ENCODE measurements at places on chromosomes 7 and 10.

DNA sequence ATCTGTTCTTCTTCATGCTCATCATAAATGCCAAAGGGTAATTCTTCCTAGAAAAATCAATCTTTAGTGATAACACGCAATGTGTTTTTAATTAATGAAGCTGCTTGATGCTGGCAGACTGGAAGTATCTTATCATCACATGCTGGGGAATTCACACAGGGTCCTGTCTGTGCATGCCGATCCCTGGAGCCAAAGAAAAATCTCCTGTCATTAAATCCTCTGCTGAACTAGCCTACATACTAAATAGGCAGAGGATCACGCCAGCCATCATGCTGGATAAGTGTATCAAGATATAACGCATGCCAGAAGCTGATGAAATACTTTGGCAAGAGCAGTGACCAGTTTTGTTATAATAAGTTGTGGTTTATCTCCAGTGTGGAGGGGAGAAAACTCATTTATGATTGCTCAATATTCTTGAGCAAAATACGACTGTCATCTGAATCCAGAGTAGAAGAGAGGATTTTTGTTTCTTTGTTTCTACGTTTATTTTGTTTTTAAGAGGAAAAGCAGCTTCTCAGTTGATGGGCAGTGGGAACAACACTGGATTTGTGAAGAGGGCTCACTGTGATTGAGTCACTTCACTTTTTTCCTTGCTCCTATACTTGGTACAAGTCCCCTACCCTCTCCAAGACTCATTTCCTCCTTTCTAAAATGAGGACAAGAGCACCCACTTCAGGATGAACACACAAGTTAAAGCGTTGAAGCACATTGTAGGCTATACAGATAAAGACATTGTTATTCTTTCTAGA is 649.1 kb downstream of the TNS3 start:
- peak overlapping the region; percentile 50 for H3K27ac ChIP-seq
- H3K36me3 ChIP-seq, result no peaks in the 10 kb centered on the region
- no peak overlapping the region for H3K4me3 ChIP-seq
- peak; percentile 96 for DNase-seq

- no peak overlapping the region for H3K27ac ChIP-seq
- H3K4me3 ChIP-seq, result no peak overlapping the region
- no peak for DNase-seq
- H3K36me3 ChIP-seq, result no peaks in the 10 kb centered on the region
- H3K27me3 ChIP-seq, result no peaks in the 10 kb centered on the region
- H3K4me1 ChIP-seq, result no peaks in the 10 kb centered on the region
Observed at GRCh38 chr10:17049195-17049594, 80.4 kb downstream of the CUBN start.

DNA sequence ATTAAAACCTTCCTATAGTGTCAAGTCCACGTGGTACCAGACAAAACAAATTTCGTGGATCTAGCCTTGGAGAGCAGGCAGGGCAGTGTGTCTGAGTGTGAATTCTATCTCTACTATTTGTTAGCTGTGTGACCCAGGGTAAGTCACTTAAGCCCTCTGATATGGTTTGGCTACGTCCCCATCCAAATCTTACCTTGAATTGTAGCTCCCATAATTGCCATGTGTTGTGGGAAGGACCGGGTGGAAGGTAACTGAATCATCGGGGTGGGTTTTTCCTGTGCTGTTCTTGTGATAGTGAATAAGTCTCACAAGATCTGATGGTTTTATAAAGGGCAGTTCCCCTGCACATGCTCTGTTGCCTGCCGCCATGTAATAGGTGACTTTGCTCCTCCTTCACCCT is 2.8 kb upstream of the NPFFR1 start:
- H3K27me3 ChIP-seq, result peaks cover 52% of the 10 kb centered on the region
- no peak overlapping the region for H3K4me3 ChIP-seq
- no peak for DNase-seq
- no peak overlapping the region for H3K27ac ChIP-seq
- H3K4me1 ChIP-seq, result peaks cover 16% of the 10 kb centered on the region
- H3K36me3 ChIP-seq, result no peaks in the 10 kb centered on the region

DNA sequence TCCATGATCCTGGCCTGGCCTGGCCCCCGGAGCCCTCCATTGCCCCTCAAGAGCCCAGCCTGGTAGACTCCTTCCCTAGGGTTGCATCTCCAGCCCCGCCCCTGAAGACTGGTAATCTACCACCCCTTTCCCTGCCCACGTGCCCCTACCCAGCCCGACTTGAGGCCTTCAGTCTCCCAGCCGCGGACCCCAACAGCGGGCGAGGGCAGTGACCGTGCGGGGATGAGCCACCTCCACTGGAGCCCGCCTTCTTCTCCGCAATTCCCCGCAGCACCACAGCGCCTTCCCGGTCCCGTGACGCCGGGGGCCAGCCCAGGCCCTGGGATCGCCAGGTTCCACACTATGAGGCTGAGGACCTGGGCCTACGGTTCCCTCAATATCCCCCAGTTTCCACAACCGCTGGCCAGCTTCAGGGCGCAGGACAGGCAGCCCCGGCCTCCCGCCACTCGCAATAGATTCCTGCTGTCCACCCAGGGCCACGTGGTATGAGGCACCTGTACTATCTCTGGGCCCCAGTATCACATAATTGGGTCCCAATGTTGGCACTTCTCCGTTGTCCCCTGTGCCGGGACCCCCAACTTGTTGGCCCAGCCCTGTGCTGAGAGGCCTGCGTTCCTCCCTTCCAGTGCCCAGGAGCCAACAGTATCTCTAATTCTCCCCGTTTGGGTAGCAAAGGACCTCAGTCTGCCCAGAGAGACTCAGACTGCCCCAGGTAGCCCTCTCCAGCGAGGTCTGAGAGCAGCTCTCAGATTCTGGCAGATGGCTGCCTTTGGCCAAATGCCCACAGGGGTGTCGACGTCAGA is 1.1 kb upstream of the GPRIN2 start:
- no peak overlapping the region for H3K4me3 ChIP-seq
- H3K27me3 ChIP-seq, result peaks cover 64% of the 10 kb centered on the region
- H3K27ac ChIP-seq, result no peak overlapping the region
- H3K36me3 ChIP-seq, result no peaks in the 10 kb centered on the region
- DNase-seq, result no peak

- H3K27me3 ChIP-seq, result no peaks in the 10 kb centered on the region
- H3K4me1 ChIP-seq, result peaks cover 9% of the 10 kb centered on the region
- H3K36me3 ChIP-seq, result peaks cover 11% of the 10 kb centered on the region
- peak within 1 kb of the TSS; percentile 33 for H3K27ac ChIP-seq
Observed at GRCh38 chr7:149460493-149461277, at the start of gene ZNF777. Gene ZNF777, minus strand, starts transcription at chr7:149461062. Its CDS starts 5,040 bp downstream, at chr7:149456022.

DNA sequence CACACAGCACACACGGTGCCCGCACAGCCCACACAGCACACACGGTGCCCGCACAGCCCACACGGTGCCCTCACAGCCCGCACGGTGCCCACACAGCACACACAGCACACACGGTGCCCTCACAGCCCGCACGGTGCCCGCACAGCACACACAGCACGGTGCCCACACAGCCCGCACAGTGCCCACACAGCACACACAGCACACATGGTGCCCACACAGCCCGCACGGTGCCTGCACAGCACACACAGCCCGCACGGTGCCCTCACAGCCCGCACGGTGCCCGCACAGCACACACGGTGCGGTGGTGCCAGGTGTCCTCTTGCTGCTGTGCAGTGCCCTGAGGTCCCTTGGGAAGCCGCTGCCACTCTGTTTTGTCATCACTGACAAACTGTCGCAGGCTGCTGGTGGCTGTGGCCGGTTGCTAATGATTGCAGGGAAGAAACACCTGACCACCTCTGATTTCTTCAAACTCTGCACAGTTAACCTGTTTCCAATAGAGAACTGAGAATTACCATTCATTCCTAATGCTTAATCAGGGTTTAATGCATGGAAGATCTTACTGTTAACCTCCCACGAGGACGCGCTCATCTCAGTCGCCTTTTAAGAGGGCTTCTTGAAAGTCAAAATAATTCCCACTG is 66.9 kb downstream of the GLRX3 start:
- no peak for DNase-seq
- no peak overlapping the region for H3K27ac ChIP-seq
- peaks cover 8% of the 10 kb centered on the region for H3K36me3 ChIP-seq
- no peaks in the 10 kb centered on the region for H3K27me3 ChIP-seq
- H3K4me1 ChIP-seq, result peaks cover 10% of the 10 kb centered on the region

DNA sequence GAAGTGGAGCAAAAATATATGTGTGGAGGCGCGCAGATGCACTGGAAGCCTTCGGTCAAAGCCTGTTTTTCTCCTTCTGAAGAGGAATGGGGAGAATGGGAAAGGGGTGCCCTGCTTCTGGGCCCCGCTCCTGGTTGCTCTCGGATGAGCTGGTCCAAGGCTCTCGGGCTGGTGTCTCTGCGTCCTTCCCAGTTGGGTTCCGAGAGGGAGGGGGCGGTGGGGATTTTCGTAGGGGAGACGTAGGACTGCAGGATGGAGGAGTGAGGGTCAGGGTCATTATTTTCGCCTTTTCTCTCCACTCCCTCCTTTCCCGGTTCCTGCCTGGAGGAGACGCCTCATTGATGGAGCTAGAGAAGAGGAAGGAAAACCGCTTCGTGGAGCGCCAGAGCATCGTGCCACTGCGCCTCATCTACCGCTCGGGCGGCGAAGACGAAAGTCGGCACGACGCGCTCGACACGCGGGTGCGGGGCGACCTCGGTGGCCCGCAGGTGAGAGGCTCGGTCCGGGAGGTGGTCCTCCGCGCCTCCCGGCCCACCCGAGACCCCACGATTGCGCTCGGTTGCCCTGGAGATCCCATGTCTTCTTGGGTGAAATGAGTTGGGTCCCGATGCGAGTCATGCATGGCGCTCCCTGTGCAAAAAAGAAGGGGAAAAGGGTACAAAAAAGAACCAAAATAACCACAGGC is 790 bp downstream of the ADAM22 start:
- no peak overlapping the region for H3K27ac ChIP-seq
- peak overlapping the region; percentile 57 for H3K4me3 ChIP-seq
- peak; percentile 42 for DNase-seq
- H3K27me3 ChIP-seq, result no peaks in the 10 kb centered on the region
- peaks cover 11% of the 10 kb centered on the region for H3K4me1 ChIP-seq

DNA sequence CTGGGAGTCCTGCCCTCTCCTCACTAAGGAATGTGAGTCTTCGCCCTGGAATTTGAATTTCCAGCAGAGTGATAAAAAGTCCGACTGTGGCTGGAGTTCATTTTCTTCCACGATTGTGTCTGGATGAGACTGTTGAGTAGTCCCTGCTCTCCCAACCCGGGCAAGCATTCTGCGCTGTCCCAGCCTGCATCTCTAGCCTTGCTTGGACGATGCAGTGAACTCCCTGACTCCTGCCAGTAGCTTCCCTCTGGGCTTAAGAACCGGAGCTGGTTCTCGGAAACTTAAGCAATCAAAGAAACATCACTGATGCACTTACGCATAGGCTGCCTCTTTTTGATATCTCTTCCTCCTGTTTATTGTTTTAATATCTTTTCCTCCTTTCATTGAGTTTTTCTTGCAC is 116.0 kb upstream of the FZD8 start:
- no peak for DNase-seq
- H3K27me3 ChIP-seq, result no peaks in the 10 kb centered on the region
- no peaks in the 10 kb centered on the region for H3K4me1 ChIP-seq
- no peak overlapping the region for H3K27ac ChIP-seq

- no peak for DNase-seq
- H3K36me3 ChIP-seq, result no peaks in the 10 kb centered on the region
- peaks cover 18% of the 10 kb centered on the region for H3K4me1 ChIP-seq
- no peaks in the 10 kb centered on the region for H3K27me3 ChIP-seq
- no peak overlapping the region for H3K27ac ChIP-seq
- H3K4me3 ChIP-seq, result no peak overlapping the region
Observed at GRCh38 chr7:55017841-55018240, 976 bp upstream of the EGFR start.

DNA sequence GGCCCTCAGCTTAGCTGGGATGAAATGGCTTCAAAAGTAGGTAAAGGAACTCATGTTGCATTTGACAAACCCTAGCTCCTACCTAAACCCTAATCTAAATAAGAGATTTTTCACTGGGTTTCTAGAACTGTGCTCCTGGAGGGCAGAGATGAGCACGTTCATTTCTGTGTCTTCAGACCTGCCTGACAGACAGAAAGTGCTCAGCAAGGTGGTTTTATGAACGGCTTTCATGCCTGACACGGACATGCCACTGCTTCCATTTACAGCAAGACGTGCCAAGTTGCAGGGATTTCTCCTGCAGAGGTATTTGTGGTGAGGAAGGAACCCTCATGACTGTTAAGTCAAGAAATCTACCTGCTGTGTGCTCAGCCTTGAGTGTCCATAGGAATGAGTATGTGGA is 83.5 kb upstream of the KMT2C start:
- no peak for DNase-seq
- H3K4me3 ChIP-seq, result no peak overlapping the region
- H3K27me3 ChIP-seq, result peaks cover 28% of the 10 kb centered on the region
- H3K4me1 ChIP-seq, result no peaks in the 10 kb centered on the region
- H3K27ac ChIP-seq, result no peak overlapping the region
- no peaks in the 10 kb centered on the region for H3K36me3 ChIP-seq

DNA sequence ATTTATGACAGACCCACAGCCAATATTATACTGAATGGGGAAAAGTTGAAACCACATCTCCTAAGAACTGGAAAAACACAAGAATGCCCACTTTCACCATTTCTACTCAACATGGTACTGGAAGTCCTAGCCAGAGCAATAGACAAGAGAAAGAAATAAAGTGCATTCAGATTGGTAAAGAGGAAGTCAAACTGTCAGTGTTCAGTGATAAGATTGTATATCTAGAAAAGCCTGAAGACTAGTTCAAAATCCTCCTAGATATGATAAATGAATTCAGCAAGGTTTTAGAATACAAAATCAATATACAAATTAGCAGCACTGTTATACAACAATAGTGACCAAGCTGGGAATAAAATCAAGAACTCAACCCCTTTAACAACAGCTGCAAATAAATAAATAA is 6.9 kb upstream of the ZNF138 start:
- no peak overlapping the region for H3K4me3 ChIP-seq
- no peaks in the 10 kb centered on the region for H3K4me1 ChIP-seq
- no peaks in the 10 kb centered on the region for H3K27me3 ChIP-seq
- no peaks in the 10 kb centered on the region for H3K36me3 ChIP-seq

DNA sequence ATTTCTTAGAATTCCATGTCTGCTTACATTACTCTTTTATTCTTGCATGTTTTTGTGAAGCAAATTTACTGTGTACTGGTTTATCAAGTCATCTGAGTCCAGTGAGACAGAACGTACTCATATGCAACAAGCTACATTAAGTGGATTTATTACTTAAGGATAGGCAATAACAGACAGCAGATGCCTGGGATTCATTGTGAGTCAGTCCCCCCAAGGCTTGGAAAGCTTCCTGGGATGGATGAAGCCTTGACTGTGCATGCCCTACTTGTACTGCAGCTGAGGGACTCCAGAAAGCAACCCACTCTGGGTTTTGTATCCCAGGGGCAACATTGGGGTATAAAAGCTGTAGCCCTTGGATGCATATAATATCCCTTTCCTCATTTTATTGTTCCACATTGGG is 113.4 kb upstream of the RAB18 start:
- no peak overlapping the region for H3K27ac ChIP-seq
- DNase-seq, result peak; percentile 31
- no peaks in the 10 kb centered on the region for H3K36me3 ChIP-seq

- peaks cover 2% of the 10 kb centered on the region for H3K4me1 ChIP-seq
- H3K27me3 ChIP-seq, result no peaks in the 10 kb centered on the region
- peaks cover 21% of the 10 kb centered on the region for H3K36me3 ChIP-seq
- H3K27ac ChIP-seq, result no peak overlapping the region
Observed at GRCh38 chr10:48557511-48558123, 47.3 kb downstream of the ARHGAP22 start.
